Omental fat pad (tissue), 4 donors: ENCODE measurements at places on chromosomes 16 and 17.

DNA sequence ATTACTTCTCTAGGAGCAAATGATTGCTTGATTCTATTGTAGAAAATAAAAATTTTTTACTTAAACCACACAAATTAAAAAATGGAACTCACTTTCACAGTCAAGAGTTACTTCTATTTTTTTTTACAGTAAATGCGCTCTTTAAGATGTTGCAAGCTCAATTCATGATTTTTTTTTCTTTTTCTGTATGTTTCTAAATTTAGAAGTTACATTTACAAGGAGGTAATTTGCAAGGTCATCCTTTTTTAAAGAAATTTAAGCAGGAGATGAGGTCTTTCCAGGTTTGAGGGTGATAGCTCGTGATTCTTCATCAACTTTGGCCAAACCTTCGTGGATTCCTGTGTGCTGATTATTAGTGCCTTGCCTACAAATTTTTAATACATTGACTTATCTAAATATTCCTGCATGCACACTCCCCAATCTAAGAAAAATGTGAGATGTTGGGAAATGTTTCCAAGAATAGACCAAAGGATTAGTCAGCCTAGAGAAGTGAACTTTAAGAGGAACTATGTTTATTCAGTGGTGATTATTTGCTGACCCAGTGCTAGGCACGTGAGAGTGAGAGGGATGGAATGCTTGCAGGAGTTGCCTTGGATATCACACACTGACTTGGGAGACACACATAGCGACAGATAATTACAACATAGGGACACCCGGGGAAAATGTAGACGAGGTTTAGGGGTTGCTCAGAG, 429.8 kb downstream of the MAF start:
- DNase-seq, result peak; percentile 46

DNA sequence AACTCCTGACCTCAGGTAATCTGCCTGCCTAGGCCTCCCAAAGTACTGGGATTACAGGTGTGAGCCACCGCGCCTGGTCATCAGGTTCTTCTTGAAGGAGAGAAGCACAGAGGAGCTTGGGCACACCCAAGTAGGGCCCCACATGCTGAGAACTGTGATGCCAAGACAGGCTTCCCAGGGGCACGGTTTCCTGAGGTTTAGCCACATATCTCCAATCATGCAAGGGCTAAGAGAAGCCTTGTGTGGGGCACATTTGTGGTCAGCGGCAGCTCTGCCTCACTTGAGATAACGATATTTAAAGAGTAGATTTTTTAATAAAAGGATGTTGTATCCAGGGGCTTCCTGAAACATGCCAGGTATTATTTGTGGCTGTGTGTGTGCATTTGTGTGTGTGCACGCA, 46.9 kb downstream of the CUEDC1 start:
- no peak for DNase-seq

DNA sequence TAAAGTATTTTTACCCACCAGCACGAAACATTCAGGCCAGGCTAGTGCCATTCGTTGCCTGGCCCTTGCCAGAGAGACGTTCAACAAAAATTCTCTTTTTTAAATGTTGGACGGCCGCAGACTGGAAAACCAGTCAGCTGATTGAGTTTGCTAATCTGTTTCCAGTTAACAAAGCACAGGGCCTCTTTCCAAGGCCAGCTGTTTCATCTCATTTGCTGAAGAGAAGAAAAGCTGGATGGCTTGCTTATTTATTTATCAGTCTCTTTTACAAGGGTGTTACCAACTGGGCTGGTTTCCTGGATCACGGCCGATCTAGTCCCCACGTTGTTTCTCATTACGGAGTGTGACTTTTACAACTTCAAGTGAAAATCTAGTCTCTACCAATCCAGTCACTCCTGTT, 418.7 kb upstream of the DYNLRB2 start:
- no peak for DNase-seq

- DNase-seq, result no peak
Measured at GRCh38 chr17:17395246-17395802, 81.5 kb upstream of the MED9 start.

DNA sequence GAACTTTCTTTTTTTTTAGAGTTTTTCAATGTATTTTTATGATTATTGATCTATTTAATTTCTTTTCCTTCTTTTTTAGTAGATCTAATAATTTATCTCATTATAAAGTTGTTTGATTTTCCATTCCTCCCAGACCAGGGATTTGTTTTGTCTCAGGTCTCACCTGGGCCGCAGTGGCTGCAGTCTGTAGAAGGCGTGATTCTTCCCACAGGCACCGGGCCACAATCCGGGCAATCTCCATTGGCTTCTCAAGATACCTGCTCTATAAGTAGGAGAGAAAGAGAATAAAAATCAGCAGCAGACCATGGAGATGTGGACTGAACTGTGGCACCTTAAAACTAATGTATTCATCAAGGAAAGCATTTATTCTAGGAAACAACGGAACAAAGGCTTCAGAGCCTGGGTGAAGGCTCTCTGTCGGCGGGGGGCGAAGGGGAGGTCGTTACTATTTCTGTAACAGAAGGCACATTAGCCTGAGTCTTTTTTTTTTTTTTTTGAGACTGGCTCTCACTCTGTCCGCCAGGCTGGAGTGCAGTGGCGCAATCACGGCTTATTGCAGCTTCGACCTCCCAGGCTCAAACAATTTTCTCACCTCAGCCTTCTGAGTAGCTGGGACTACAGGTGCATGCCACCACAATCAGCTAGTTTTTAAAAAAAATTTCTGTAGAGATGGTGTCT, 42.7 kb downstream of the STAT3 start:
- no peak for DNase-seq

GRCh38 chr16:49940464-49941224, 84.4 kb upstream of the CNEP1R1 start:
- no peak for DNase-seq

- peak; percentile 71 for DNase-seq
Measured at GRCh38 chr17:16217002-16217635, at the start of gene PIGL. Gene PIGL (plus strand): TSS chr17:16217210. CDS start chr17:16217227, 17 bp downstream.

DNA sequence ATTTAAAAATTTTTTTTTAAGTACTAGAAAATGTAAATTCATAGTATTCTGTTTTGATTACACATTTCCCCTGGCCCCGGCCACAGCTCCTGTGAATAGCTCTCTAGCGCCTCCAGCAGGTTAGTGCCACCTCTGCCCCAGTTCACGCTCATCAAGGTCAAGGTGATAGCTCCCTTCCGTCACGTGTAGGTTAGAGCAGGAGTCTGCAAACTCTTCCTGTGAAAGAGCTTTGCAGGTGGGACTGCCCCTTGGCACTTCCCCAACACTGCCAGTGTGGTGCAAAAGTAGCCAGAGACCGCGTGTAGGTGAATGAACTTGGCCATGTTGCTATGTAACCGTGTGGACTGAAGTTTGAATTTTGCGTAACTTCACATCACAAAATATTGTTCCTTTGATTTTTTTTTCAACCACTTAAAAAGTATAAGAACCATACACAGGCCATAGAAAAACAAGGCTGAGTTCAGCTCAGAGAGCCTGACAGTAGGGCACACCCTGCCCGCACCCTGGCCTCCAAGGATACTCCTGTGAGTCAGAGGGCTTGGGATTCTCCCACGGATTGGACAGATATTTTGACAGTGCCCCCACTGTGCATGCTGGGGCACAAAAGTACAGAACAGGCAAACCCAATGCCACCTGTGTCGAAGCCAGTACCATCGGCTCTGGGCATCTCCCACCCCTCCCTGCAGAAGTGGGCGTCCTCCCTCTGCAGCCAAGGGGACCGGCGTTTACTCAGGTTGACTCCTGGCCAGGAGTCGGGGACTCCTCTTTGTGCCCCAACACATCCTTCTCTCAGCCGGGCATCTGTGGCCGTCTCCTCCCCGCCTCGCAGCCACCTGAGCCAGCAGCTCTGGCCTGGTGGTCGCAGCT, 92.0 kb upstream of the CHMP6 start:
- no peak for DNase-seq

DNA sequence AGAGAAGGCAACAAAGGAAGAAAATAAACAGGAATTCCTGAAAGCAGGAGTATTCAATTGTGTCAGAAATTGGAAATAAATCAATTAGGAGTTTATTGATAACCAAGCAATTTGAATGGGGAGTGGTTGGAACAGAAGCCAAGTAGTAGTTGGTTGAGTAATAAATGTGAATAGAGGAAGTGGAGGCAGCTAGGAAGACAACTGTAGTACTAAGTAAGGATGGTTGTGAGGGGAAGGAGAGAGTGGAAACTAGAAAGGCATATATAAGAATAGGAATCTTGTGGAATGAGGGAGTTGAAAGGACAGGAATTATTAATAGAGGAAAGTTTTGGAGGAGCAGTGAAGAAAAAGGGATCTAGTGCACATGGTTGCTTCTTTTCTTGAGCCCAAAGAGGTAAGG, 34.4 kb downstream of the NFAT5 start:
- no peak for DNase-seq

DNA sequence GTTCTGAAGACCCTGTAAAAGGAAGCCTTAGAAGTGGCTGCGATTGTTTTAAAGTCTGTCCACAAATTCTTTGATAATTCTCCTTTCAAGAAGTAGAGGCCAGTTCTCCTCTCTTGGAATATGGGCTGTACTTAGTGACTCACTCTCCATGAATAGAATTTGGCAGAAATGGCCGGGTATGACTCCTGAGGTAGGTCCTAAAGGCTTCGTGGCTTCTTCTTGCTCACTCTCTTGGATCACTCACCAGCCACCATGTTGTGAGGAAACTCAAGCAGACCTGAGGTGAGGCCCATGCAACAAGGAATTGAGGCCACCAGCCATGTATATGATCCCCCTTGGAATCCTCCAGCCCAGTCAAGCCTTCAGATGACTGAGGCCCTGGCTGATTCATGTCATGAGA, 75.8 kb downstream of the WWOX start:
- no peak for DNase-seq

- no peak for DNase-seq
Measured at GRCh38 chr16:15849209-15849981, 7.4 kb downstream of the MYH11 start.

DNA sequence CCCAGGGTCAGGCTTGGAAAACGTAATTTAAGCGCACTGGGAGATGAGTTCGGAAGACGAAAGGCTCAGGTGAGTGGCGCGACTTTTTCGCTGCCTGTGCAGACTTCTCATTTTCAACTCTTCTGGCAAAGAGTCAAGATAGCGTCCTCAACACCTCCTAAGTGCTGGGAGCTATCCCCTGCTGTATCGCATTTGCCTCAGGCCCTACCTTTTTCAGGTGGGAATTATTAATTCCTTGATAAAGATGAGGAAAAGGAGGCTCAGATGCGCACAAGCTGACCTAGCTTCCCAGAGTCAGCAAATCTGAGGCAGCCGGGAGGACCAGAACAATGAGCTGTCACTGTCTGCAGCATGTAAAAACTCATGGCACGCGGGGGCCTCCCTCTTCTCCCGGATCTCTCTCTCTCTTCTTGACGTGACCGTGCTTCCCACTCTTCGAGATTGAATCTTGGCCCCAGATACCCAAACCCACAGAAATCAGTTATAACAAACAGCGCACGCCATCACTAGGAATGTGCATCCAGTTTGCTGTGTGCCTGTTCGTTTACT, 512 bp upstream of the ADAMTS18 start:
- no peak for DNase-seq

DNA sequence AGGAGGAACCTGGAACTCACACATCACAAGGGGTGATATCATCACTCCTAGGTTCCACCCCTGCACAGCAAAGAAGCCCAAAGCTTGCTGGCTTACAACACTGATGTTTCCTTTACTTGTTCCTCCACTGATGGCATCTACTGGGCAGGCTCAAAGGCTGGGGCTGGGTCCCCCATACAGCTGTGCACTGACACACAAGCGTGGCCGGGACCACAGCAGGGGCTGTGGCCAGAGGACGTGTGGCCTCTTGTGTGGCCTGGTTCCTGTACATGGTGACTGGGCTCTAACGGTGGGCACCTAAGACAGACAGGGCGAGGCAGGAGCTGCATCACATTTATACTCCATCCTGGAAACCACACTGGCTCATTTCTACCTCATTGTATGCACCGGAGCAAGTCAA, 264.4 kb upstream of the FOXF1 start:
- DNase-seq, result no peak

- DNase-seq, result no peak
Measured at GRCh38 chr17:57480438-57481196, 224.3 kb downstream of the MSI2 start.

GRCh38 chr16:80844395-80844794, 40.0 kb upstream of the CDYL2 start:
- no peak for DNase-seq

GRCh38 chr17:9837551-9838471, 12.1 kb downstream of the GLP2R start:
- DNase-seq, result peak; percentile 31

GRCh38 chr17:69030169-69030568, 30.6 kb downstream of the ABCA9 start:
- no peak for DNase-seq

DNA sequence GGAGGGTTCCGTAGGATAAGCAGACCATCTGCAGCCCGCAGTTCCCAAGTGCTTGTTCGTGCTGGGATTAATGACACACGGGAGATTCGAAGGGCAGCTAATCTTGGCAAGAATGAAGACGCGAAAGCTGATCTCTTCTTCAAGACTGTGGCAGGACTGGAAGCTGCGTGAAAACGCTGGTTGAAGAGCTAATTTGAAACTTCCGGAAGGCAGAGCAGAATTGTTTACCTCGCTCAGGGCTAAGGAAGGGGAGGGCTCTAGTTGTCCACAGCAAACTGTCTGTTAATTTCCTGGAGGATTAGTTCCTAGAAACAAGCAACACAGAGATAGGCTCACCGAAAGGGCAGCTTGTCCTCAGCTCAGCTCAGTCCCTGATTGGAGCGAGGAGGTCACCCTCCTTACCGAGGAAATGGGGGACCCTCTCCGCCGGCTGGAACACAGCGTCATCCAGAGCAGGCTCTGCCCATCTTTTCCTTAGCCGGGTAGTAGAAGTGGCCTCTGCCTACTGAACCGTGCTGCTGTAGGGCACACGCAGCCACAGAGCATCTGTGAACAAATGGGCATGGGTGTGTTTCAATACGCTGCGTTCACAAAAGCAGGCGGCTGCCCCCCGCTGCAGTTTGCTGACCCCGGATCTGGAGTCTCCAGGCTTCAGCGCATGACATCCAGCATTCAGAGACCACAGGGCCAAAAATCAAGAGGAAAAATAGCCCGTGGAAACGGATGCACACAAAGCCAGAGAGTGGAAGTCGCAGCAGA, 16.7 kb upstream of the BAIAP2 start:
- DNase-seq, result no peak

- DNase-seq, result no peak
Measured at GRCh38 chr16:89051521-89052166, 42.0 kb upstream of the ACSF3 start.
